DMS79 (cell line): ENCODE measurements at places on chromosomes 7 and 10.

DNA sequence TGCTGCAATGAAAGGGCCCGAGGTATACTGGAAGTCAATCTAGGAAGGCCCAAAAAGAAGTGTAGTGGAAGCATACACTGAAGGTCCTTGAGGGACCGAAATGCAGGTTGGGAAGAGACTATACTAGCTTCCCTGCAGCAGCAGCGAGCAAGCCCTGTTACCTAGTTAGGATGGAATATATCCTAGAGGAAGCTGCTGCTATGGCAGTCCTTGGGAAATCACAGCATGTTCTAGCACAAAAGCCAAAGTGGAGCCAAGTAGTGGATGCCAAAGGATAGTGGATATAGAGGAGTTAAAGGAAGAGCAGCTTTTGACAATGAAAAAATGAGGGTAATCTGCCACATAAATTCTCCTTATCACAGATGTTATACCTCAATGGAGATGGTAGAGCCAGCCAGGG is 123.8 kb upstream of the STARD3NL start:
- DNase-seq: no peak

DNA sequence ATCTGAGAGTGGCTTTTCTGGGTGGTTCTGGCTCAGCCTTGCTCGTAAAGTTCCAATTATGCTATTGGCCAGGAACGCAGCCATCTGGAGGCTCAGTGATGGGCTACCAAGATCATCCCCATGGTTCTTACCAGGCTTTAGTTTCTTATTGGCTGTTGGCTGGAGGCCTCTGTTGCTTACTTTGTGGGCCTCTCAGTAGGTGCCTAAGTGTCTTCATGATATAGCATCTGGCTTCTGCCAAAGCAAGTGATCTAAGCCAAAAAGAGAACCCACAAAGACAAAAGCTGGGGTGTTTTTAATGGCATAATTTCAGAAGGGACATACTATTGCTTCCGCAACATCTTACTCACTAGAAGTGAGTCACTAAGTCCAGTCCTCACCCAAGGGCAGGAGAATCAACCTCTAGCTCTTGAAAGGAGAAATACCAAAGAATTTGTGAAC is 132.0 kb upstream of the MDFIC start:
- no peak for DNase-seq

DNA sequence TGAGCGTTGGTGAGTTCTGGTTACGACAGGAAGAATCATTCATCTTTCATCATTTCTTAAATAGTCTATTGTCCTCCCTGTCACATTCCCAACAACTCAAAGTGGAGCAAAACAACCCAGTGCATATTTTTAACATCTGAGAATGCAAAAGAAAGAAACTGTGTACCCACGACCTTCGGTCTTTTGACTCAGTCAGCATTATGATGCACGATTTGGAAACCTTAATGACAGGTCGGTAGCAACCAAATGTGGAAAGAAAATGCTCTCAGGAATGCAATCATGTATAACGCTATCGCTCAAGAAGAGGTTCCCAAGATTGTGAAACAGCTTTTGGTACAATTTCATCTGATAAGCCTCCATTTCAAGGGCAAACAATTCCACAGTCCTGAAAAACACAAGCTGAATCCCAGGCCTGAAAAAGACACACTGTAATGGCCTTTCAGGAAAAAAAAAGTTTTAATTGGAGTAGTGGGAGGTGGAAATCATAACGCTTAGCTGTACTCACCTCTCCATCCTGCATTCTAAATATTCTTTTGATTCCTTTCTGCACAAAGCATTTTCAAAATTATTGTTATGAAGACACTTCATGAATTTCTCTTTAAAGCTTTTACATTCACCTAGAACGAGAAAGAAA is 2.6 kb downstream of the COX19 start:
- DNase-seq: peak; percentile 23

DNA sequence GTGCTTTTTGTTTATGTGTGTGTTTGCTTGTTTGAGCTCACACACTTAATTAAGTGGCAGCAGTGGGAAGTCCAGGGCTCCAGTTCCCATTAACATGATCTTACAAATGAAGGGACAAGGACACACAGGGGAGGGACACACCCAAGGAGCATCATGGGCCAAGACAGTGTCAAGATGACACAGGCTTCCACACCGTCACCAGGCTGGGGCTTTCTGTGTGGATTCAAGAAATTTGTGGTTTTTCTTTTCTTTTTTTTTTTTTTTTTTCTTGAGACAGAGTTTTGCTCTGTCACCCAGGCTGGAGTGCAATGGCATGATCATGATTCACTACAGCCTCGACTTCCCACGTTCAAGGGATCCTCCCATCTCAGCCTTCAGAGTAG is 173.6 kb downstream of the KIAA1217 start:
- no peak for DNase-seq

DNA sequence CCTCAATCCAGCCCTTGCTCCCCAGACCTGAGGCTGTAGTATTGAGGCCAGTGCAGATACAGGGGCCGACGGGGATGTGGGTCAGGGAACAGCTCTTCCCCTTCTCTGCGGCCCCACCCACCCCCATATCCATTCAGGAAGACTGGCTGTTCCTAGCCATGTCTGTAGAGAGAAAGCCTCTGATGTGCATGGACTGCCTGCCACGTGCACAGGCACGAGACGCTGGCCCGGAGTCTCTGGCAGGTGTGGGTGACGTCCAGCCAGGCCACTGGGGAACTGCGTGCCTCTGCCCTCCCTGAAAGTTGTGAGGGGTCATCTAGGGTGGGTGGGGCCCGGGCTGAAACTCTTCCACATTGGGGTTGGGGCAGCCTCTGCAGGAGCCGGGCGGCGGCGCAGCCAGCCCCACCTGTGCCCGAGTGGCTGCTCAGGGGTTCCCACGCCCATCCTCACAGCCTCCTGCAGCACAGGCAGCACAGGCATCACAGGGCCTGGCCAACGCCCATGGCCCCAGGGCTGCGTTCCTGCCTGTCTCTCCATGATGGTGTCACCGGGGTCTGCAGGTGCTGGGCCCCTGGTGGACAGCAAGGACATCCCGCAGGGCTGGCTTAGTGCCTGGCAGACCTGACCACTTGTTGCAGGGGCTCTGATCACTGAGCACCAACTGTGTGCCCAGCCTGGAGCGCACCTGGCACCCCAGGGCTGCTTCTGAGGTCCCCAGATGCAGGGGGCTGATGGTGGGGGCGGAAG is 27.5 kb downstream of the MICALL2 start:
- no peak for DNase-seq

- no peak for DNase-seq
These were observed 202.1 kb downstream of the PRPF18 start for GRCh38 chr10:13788711-13789447.

DNA sequence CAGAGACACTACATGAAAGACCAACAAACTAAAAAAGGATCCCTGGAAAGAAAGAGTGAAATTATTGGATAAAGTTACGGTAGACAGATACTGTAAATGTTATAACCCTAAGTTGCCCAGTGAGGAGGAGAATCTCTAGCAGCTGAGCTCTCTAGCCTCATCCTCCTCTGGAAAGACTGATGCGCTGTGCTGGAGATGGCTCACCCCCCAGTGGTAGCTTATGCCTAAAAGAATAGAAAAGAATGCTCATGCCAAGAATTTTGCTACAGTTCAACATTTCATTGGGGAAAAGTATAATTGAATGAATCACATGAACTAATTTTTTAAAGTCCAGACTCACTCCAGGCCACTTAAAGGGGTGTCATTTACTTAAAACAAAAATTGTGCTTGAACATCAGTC is 50.8 kb upstream of the RNF32 start:
- DNase-seq: no peak

DNA sequence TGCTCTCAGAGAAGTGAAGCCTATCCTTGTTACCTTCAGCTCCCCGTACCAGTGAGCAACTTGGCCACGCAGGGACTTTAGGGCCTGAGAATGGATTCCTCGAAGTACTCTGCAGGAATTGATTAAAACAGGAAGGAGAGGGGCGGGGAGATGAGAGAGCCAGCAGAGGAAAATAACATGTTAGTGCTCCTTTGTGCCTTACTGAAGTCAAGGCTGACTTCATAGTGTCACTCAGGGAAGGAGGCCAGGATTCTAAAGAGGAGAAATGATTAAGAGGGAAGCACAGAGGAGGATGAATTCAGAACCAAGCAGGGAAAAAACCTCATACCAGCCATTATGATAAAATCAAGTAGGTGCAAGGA is 195.6 kb upstream of the RHOBTB1 start:
- no peak for DNase-seq

- DNase-seq: no peak
These were observed 162.6 kb upstream of the CDCA7L start for GRCh38 chr7:22108151-22108845.

DNA sequence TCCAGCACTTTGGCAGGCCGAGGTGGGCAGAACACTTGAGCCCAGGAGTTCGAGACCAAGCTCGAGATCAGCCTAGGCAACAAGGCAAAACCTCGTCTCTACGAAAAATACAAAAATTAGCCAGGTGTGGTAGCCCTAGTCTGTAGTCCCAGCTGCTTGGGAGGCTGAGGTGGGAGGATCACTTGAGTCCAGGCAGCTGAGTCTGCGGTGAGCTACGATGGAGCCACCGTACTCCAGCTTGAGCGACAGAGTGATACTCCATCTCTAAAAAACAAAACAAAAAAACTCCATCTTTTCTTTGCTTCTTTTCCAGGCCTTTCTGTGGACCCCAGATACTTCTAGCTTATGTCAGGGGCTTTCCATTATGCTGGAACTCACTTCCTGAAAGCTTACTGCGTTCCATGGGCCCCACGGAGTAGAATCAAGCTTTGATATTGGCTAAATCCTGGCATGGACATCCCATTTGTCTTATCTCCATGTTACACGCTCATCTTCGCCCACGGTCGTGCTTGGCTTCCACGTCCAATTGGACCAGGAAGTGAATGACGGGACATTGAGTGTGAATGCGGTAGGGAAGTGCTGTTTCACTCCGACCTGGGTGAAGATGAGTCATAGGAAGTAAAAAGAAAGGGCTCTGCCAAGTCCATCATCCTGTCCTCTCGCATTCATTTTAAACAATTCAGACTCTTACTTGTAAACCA is 45.7 kb downstream of the FAM171A1 start:
- DNase-seq: no peak

DNA sequence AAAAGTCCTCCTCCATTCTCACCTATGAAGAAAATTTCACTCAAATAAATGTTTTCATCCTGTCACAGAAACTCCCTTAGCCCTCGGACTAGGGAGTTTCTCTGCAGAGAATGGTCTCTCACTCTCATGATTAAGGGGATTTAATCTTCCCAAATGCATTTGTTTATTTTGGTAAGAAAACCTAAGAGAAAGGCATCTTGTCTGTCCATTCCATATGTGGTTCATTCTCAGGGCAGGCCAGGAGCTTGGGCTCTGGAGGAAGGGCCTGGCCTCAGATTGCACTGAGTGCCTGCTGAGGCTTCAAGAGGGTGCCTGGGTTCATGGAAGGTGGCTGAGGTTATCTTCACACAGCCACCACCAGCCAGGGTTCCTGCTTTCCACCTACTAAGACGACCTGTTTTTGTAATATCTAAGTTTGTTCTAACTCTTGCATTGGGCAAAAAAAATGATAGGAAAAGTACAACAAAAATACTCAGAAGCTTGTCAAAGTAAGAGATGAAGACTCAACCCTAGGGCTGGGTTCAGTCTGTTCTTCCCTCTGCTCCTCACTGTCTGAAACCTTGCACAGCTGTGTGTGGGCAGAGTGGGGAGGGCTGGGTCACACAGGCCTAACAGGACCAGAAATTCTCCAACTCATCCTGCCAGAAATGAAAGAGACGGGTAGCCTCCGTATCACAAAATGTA is 186.7 kb downstream of the CXCL12 start:
- no peak for DNase-seq

DNA sequence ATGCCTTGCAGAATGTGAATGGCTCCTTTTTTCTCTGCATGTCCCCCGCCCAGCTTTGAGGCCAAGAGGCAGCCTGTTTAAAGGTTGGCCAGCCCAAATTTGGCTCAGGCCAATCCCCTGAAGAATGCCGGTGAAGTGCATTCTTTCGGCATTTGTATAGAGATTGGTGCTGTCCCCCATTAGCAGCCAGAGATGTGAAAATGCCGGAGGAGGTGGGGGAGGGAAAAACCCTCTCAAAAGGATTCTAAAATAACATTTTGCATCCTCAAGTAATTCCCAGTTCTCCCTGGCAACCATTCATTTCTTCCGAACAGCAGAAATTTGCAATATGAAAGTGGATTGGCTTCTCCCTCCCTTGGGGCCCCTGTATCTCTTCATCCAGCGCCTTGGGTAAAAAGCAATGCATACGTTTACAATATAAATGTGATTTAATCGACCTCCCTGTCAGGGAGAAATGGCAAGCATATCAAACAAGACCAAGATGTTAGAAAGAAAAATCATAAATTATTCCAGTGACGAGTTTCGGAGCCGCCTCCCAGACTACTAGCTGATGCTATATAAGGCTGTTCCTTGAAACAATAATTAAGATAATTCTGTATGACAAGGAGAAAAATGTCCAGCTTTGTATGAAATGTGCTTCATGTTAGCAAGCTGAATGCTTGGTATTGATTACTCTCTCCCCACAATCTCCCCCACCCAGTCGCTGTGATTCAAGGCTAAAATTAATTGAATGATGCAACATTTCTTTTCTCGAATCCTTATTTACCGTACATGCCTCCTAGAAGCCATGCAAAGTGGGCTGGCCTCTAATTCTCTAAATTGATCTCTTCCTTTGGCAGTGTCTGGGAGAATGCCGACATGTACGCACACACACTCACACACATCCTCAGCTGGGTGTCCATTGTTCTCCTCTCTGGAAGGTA is 323.7 kb downstream of the RPS24 start:
- DNase-seq: no peak

DNA sequence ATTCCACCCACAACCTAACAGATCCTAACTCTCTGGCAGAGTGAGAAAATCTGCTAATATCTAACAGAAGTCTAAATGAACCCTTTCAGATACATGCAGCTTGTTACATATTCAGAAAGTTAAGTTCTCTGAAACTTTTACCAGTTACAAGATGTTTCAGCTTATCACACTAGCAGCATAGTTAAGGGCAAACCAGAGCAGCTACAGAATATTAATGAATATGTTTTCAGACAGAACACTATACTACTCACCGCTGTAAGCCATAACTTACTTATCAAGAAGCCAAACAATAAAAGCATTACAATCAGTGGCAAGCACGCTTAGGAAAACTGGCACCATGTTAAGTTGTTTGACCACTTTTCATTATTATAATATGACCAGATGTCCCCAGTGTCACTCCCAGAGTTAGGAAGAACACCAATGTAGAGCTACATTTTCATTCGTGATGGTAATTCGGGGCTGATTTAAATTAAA is 2.7 kb downstream of the ITGB1 start:
- DNase-seq: no peak
